ENCODE measurements at places on chromosomes 11 and 22.

- DNase-seq: no peak
Observed at GRCh38 chr11:108007819-108008218, 879 bp upstream of the CUL5 start.

DNA sequence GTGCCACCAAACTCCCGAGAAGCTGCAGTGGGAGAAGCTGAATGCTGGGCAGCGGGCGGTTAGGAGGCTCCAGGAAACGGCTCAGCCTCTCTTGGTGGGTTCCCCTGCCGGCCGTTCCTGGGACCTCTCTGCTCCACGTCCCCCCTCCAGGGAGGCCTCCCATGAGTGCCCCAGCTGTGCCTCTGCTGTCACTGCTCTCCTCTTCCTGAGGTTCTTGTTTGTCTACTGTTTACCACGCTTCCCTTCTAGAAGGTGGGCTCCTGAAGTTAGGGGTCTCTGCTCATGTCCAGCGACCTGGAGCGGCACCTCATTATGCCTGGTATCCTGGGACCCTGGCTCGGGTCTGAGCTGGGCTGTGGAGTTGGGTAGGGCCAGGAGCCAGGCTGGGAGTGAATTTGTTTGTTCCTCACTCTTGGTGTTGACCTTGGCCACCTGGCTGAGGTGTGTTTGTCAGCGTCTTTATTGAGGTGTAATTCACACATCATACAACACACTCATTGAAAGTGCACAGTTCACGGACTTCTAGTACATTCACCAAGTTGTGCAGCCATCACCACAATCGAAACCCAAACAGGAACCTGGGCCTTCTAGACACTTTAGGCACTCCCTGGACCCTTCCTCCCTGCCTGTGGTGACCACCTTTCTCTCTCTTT lies 37.8 kb upstream of the GRAMD4 start:
- no peak for DNase-seq

DNA sequence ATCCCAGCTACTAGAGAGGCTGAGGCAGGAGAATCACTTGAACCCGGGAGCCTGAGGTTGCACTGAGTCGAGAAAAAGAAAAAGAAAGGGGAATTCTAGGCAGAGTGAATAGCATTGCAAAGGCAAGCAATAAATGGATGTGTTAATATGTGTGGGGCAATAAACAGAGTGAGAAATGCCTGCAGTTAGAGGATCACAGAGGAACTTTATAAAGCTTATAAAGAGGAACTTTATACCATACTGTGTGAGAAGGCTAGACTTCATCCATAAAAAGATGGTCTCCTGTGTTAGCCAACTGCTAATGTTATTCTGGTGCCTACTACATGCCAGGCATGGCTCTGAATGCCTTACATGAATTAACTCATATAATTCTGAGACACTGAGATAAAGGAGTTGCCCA lies 841 bp downstream of the B3GNT6 start:
- no peak for DNase-seq

GRCh38 chr11:121123496-121124069 lies 22.5 kb downstream of the TECTA start:
- DNase-seq: no peak

GRCh38 chr11:61429346-61429690 lies 457 bp downstream of the CPSF7 start:
- peak; percentile 15 for DNase-seq

DNA sequence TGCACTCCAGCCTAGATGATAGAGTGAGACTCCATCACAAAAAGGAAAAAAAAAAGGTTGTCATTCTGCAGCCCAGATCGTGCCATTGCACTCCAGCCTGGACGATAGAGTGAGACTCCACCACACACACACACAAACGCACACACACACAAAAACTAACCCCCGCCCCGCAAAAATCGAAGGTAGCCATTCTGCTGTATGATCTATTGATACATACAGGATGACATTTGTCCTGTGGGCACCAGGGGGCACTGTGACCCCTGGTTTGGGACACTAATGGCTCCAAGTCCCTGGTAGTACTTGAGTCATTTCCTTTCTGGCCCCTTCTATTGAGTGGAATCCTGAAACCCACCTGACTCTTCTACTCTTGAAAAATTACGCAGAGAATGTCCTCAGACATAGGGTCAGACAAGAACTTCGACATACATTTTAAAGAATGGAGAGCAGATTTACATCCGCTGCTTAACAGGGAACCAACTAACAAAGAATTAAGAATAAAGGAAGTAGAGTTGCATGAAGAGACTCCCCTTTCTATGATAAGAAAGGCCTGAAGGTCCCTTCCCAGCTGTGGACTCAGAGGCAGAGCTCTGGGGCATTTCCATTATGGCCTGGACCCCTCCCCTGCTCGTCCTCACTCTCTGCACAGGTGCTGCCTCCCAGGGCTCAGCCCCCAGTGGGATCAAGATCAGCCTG lies 35.0 kb upstream of the PRAME start:
- DNase-seq: peak; percentile 13

GRCh38 chr11:112366777-112367176 lies 106.1 kb upstream of the PLET1 start:
- no peak for DNase-seq
